Cardiac fibroblast (primary cell): ENCODE measurements at places on chromosomes 4 and X.

GRCh38 chr4:187171706-187172339 is 448.2 kb upstream of the FAT1 start:
- peak; percentile 18 for DNase-seq

DNA sequence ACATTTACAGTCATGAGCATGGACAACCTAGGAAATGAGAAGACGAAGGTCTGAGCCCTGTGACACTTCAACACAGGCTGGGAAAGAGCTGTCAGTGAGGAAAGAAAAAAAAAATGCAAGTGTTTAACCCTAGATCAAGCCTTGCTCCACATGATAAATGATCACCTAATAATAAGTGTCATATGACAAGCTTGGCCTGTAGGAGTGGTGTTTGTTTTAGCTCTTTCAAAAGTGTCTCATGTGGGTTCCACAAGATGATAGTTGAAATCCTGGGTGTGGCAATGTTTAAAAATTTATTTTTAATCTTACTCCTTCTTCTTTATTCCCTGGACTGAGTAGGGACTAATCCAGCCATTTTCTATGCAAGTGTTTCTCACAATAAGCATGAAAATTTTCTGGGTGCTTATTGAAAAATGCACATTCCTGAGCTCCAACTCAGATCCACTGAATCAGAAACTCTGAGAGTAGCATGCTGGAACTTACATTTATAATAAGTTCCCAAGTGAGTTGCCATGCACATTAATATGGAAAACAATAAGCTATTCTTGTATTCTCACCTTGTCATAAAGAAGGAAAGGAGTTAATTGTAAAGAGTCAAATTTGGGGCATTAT is 138.3 kb downstream of the AREG start:
- DNase-seq = peak; percentile 10

DNA sequence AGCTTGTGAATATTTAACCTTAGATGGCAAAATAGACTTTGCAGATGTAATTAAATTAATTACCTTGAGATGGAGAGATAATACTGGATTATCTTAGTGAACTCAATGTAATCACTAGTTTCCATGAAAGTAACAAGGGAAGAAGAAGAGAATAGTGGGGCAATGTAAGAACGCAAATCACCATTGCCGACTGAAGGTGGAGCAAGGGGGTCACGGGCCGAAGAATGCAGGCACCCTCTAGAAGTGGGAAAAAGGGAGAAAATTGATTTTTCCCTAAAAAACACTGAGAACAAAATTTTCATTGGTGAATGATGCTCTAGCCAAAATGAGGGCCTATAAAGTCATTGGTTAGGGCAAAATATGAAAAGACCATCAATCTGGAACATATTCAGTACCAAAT is 375.6 kb upstream of the EPHA5 start:
- no peak for DNase-seq

DNA sequence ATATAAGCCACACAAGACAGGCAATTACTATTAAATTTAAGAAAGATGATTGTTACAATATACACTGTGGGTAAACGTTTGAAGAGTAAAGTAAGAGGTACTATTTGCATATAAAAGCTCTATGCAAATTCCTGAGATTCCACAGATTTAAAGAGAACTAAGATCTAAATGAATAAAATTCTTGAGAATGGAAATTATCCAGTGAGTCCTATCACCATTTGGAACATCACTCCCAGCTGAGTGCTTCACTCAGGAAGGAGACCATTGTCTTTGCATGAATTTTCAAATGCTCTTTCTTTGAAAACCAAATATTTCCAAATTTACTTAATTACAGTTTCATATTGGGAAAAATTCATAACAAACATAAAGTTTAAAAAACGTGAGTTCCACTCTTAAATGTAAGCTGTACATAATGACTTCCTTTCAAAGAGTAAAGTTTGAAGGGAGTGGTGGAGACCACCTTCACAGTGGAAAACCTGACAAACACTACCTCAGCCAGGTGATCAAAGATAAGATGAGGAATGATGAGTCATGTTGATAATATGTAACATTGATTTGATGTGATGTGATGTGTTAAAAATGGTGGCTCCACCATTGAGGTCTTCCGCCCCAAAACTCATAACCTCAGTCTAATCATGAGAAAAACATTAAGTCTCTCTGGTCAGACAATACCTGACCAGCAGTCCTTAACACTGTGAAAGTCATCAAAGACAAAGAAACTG is 159.9 kb downstream of the BANK1 start:
- DNase-seq = no peak

GRCh38 chr4:63589796-63590195 is 819.5 kb downstream of the TECRL start:
- DNase-seq = no peak

- DNase-seq = peak; percentile 74
Measured at GRCh38 chr4:118270492-118270891, 82.3 kb downstream of the PRSS12 start.

- DNase-seq = no peak
Measured at GRCh38 chrX:106783716-106784115, 18.8 kb upstream of the TBC1D8B start.
